NCI-H1694 (cell line): ENCODE measurements at places on chromosomes 2 and 18.

DNA sequence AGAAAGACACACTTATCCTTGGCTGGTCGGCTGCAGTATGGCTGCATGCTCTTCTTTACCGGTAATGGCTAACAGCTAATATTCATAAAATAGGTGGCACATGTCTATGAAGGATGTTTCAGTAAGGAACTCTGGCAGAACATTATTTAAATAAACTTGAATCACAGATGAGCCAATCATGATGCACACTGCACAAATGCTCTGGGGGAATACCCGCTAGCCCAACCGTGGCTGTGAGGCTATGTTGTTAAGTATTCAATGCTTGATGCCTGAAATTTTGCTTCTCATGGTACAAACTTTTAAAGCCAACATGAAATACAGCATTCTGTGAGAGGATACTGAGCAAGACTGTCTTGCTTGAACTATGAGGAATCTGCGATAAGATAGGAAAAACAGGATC, 505.8 kb downstream of the ZEB2 start:
- DNase-seq, result no peak

GRCh38 chr2:126399001-126399400, 257.0 kb upstream of the GYPC start:
- no peak for DNase-seq

DNA sequence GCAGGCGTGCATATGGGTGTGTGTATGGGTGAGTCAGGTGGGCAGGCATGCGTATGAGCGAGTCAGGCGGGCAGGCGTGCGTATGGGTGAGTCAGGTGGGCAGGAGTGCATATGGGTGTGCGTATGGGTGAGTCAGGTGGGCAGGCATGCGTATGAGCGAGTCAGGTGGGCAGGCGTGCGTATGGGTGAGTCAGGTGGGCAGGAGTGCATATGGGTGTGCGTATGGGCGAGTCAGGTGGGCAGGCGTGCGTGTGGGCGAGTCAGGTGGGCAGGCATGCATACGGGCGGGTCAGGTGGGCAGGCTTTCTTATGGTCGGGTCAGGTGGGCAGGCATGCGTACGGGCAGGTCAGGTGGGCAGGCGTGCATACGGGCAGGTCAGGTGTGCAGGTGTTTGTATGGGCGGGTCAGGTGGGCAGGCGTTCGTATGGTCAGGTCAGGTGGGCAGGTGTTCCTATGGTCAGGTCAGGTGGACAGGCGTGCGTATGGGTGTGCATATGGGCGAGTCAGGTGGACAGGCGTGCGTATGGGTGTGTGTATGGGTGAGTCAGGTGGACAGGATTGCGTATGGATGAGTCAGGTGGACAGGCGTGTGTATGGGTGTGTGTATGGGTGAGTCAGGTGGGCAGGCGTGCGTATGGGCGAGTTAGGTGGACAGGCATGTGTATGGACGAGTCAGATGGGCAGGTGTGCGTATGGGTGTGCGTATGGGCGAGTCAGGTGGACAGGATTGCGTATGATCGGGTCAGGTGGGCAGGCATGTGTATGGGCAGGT, 28.7 kb upstream of the KLF11 start:
- DNase-seq, result no peak

- no peak for DNase-seq
These were observed 175.2 kb downstream of the SMAD7 start for GRCh38 chr18:48775372-48776155.

GRCh38 chr2:71503837-71504236, 50.5 kb downstream of the DYSF start:
- no peak for DNase-seq

GRCh38 chr2:66127656-66128055, 307.3 kb upstream of the MEIS1 start:
- no peak for DNase-seq

GRCh38 chr2:228038967-228039366, 142.5 kb downstream of the SPHKAP start:
- DNase-seq, result no peak

DNA sequence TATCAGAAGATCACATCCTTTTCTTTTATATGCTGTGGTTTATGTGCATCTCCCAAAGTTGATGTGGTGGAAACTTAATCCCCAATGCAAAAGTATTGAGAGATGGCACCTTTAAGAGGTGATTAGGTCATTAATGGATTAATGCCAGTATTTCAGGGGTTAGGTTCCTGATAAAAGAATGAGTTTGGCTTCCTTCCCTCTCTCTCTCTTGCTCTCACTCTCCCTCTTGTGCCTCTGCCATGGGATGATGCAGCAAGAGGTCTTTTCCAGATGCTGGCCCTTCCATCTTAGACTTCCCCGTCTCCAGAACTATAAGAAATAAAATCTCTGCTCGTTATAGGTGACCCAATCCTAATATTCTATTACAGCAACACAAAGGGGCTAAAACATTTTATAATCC, 85.0 kb downstream of the TTC27 start:
- DNase-seq, result no peak

DNA sequence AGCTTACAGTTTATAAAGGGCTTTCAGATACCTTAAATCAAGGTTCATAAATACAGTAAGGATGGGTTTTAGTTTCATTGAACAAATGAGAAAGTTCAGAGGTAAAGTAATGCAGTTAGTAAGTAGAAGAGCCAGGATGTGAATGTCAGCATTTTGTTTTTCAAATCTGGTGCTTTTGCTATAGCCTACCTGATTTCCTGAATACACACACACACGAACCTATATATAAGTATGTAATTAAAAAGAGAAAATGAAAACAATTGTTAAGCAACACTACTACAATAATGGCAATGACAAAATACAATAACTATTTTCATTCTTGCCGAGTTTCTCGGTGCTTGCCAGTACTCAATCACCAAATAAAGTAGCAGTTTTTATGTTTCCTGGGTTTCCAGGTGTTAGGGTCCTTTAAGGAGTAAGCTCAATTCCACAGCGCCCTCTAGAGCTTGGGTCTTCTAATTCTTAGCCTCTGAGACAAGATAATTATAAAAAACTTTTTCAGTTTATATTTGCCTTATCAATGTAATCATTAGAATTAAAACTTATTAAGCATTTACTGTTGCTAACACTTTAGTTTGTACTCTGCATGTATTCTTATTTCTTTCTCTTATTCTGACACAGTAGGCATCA, 512.9 kb upstream of the ACVR2A start:
- DNase-seq, result peak; percentile 43

GRCh38 chr2:54496920-54497319, 40.8 kb downstream of the SPTBN1 start:
- no peak for DNase-seq

GRCh38 chr18:68417826-68418225, 297.1 kb downstream of the TMX3 start:
- no peak for DNase-seq

GRCh38 chr2:25293145-25293544, 48.6 kb downstream of the DNMT3A start:
- no peak for DNase-seq

DNA sequence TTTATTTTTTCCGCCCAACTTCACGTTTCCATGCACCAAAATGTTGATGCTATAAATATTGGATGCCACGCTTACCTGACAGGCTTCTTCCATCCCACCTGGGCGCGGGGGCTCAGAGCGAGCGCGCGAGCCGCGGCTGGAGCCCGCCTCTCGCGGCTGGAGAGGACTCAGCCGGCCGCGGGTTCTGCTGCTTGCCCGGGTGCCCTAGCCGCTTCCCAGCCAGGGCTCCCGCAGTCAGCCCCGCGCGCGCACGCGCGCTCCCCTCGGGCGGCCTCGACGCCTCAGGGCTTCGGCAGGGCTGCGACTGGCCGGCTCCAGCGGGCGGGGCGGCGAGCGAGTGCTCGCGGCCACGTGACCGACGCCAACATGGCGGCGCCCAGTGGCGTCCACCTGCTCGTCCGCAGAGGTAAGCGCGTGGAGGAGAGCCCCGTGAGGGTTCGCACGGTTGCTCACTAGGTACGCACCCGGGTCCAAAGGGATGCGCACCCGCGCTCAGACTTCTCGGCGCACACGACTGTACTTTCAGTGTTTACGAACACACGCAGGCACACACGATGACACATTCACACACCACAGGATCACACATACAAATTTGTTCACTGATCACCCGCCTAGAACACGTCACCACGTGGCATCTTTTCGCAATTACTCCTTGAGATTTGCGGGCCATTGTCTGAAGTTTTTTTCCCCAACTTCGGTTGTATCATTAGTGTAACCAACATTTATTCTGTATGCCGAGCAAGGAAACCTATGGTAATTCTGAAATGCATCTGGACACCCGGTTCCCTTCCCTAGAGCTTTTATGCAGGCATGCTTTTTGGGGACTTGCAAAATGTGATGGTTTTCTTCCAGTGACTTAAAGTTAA, at the start of gene METAP1D:
Gene METAP1D (plus strand): TSS at position 350 of the 866 bp plus-strand sequence. CDS start 17 bp downstream, at position 367.
- DNase-seq, result peak; percentile 76

- DNase-seq, result no peak
These were observed 16.9 kb upstream of the ALMS1 start for GRCh38 chr2:73368781-73369180.

DNA sequence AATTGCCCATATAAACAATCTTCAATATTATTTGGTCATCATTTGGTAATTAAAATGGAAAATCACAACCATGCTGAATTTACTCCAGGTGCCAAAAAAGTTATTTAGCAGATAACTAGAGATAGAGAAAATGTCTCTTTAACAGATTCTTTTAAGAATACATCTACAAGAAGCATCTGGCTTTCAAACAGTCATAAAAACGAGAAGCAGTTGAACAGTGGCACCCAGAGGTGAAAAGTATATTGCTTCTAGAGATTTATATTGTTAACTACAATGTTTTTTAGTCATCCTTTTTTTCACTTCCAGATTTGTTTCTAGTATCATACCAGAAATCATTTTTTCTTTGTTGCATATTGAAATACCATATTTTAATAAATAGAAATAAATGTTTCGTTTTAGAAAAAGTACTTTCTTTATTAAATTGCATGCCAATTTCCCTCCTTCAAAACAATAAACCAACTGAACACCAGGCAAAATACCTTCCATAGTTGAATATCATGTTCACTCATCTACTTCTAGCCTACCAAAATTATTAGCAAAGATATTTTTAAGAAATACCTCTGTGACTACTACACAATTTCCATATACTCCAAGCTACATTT, 65.4 kb upstream of the HNRNPA3 start:
- DNase-seq, result peak; percentile 81

DNA sequence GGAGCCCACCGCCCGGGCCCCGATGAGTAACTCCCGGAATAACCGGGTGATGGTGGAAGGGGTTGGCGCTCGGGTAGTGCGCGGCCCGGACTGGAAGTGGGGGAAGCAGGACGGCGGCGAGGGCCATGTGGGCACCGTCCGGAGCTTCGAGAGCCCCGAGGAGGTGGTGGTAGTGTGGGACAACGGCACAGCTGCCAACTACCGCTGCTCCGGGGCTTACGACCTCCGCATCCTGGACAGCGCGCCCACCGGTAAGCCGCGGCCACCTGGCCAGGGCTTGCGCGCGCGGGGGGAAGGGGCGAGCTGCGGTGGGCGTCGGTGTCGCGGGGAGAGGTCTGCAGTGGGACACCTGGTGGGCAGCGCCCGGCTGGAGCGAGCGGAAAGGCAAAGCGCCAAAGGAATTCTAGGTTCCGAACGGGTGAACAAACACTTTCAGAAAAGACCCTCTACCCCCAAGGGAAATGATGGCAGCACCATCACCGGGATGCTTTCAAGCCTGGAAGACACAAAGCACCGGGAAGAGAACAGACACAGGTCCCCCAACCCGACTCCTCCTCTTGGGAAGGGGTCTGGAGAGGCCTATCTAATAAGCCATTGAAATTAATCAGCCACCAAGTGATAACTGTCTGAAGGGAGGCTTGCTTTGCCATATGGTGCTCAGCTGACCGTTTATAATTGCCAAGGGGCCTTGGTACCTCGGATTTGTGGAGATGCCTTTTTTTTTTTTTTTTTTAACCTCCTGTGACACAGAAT, 1.1 kb downstream of the MIB1 start:
- DNase-seq, result no peak

- DNase-seq, result no peak
These were observed 62.2 kb downstream of the OSBPL6 start for GRCh38 chr2:178256382-178257042.

GRCh38 chr2:232214053-232214452, 164.5 kb upstream of the ALPP start:
- DNase-seq, result no peak

DNA sequence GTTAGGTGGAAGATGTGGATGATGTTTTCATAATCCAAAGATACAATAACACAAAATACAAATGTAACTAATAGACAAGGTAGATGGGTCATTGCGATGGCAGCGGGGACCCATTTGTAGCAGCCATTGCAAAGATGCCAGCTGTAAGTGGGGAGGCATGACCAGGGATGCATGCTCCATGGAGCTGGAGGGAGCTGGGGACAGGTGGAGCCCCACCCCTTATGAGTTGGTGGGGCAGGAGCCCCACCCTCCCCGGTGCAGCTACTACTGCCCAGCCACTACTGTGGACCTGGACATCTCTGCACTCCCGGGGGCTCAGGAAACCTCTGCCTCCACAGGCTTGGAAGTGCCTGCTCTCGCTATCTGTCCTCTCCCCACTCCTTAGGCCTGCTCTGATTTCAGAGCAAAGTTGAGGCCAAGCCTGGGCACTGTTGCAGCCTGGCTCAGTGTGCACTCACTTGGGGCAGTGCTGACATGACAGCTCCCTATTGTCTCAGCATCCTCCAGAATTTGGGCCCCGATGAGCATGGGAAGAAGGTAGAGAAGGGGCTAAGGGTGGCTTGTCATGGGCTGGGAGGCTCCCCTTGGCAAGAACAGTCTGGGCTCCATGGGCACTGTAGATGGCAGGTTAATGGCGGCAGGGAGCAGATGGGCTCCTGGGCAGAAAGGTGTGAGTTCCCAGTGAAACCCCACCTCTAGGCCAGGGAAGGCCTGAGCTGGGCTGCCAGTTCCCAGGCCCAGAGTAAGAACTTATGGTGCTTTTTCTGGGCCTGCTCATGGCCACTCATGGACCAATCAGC, 81.1 kb downstream of the ZNF804A start:
- no peak for DNase-seq

- no peak for DNase-seq
These were observed 14.9 kb downstream of the MRPS9 start for GRCh38 chr2:105052773-105053172.

GRCh38 chr2:130966149-130966774, 127.0 kb downstream of the FAM168B start:
- DNase-seq, result no peak

DNA sequence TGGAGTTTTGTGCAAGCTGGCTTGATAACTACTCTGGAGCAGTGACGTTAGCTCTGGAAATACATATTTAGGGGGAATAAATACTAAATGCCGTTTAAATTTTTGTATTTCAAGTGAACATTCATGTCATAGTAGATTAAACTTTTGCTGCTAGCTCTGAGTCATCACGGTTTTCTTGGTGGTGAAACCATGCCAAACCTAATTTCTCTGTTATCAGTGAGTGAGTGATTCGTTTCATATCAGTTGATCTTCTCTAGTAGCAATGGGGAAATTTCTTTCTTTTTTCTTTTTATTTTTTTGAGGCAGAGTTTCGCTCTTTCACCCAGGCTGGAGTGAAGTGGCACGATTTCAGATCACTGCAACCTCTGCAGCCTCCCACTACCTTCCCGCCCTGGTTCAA, 211.1 kb downstream of the PTPRM start:
- no peak for DNase-seq

- DNase-seq, result no peak
These were observed 142.7 kb upstream of the CREB1 start for GRCh38 chr2:207387001-207387571.

GRCh38 chr2:6392966-6393365, 472.7 kb downstream of the CMPK2 start:
- DNase-seq, result no peak
